NCI-H187 (cell line): ENCODE measurements at places on chromosomes 11 and 22.

- DNase-seq: peak; percentile 17
Measured at GRCh38 chr11:130213143-130213978, 53.8 kb downstream of the ST14 start.

GRCh38 chr22:22571429-22571828 lies 12.4 kb upstream of the PRAME start:
- no peak for DNase-seq

DNA sequence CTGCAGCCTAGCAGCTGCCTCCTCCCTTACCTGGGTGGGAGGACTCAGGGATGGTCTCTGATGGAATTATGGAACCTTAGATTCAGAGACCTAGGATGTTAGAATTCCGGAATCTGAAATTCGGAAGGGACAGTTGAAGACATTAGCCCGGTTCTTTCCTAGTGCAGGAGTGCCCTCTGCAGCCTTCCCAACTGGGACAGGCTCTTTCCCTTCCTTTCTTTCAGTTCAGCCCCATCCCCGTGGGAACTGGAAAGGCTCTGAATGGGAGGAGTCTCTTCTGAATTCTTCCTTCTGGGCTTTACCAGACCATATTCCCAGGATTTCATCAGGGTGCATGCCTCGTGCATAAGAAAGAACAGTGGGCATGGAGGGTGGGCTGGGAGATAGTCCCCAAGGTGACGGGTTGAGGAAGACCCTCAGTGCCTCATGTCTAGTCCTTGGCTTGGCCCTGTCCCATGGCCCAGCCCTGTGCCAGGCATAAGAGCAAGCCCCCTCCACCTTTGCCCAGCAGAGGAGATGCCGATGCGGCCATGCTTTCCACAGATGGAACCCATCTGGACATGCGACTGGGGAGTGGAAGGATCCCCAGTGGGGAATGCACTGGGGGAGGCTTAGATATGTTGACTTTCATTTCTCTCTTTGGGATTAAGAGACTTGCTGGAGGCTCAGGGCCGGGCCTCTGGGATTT lies 14.4 kb downstream of the DNAJB13 start:
- no peak for DNase-seq

- no peak for DNase-seq
Measured at GRCh38 chr11:61334434-61335354, 1.7 kb downstream of the TKFC start.

- DNase-seq: no peak
Measured at GRCh38 chr11:35066783-35067423, 72.1 kb upstream of the CD44 start.

GRCh38 chr11:31940371-31941037 lies 129.4 kb upstream of the PAX6 start:
- no peak for DNase-seq

GRCh38 chr11:3932698-3933097 lies 77.2 kb downstream of the STIM1 start:
- DNase-seq: no peak

GRCh38 chr11:2382129-2382517 lies 5.0 kb downstream of the CD81 start:
- no peak for DNase-seq

GRCh38 chr11:62054484-62055121 lies 69.2 kb upstream of the INCENP start:
- peak; percentile 4 for DNase-seq
